ENCODE measurements at places on chromosomes 2 and 18. TPM values are rescaled to one million over a fixed set of nuclear protein-coding genes. Genes with fewer than 3 reads are reported as not detected.

DNA sequence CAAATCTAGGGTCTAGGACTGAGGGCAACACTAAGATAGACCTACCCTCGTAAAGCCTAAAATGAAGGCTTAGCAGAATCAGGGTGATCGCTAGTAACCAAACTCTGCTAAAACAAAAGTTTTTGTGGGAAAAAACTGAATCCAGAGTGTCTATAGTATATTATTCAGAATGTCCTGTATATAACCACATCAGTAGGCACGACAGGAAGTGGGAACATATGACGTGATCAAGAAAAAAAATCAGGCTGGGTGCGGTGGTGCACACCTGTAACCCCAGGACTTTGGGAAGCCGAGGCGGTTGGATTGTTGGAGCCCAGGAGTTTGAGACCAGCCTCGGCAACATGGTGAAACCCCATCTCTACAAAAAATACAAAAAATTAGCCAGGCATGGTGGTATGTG is 106.1 kb downstream of the UGGT1 start:
- no peak for DNase-seq

Gene IFIH1
- total RNA-seq = 8.7 TPM

- no peak for DNase-seq
Observed at GRCh38 chr2:124814968-124815745, 790.1 kb downstream of the CNTNAP5 start.

GRCh38 chr2:196836440-196836839 is 27.3 kb upstream of the C2orf66 start:
- no peak for DNase-seq

Gene ST8SIA5
- not detected for total RNA-seq

DNA sequence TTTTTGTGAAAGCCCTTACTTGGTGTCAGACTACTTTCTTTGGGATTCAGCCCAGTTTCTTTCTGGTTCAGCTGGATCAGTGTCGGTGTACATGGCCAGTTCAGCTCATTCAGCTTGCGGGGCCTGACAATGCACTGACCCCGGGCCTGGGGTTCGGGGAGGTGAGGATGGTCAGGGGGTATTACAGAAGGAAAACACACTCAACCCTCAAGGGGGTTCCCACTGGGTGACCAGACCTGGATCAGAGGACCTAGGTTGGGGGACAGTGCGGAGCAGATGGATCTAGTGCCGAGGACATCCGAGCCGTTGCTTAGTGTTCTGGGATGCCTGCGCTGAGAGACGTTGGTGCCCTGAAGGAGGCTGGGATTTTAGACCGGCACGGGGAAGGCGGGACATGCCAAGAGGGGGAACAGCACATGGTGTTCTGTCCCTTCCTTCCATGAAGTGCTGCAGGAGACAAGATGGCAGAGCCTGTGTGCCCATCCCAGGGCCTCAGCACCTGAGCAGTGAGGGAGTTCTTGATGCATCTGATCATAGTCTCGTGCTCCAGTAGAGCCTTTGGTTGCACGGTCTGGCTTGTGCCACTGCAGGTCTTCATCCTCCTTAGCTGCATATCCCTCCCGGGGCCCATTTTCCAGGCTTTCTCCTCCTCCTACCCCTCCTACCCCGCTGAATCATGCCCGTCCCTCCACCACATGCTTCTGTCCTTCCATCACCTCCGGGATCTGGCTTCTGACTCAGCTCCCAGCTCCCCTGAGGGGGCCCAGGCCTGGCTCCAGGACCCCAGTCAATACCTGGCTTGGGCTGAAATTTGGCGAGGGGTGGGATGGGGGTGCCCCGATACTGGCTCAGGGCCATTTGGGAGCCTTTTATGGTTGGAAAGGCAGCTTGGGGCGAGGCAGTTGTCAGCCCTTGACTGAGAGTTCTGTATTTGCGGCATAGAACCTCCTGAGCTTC is 18.0 kb downstream of the SPEG start:
- no peak for DNase-seq

GRCh38 chr2:231357931-231358330 is 37.6 kb upstream of the B3GNT7 start:
- no peak for DNase-seq

- DNase-seq = no peak
Observed at GRCh38 chr2:47810850-47811249, 27.9 kb downstream of the MSH6 start.

DNA sequence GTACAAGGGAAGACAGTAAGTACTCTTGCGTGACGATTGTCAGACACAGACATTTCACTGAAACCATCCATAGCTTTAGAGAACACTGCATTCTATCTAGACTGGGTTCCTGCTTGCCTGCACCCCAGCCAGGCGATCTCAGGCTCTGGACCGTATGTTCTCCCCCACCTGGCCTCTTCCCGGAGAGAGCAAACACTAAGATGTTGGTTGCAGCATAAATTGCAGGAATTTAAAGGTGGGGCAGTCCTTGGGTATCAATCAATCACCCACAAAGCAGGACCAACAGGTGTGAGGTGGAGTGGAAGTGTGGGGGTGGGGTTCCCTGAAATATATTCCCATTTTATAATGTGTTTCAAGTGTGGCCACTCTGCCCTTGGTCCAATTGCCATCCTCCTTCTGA is 103.6 kb upstream of the TGFA start:
- DNase-seq = no peak

GRCh38 chr18:79770501-79770815 is 27.3 kb upstream of the KCNG2 start:
- DNase-seq = peak; percentile 29

DNA sequence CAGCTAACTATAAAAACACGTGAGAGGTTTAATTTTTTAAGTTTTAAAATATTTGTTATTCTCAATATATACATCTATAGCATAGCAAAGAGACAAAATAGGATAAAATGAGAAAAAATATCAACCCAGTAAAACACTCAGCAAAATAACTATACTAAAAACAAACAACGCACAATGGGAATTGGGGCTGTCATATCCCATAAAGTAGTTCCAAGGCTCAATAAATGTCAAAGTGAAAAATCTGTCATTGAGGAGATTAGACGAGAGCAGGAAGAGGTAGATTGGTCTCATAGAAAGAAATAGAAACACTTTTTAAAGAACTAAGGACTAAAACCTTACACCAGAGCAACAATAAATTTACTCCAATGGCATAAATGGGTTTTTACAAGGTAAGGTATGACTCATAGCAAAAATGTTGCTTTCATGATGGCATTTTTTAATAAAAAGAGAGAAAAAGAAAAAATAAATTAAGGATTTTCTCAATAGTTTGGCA is 153.7 kb downstream of the EVA1A start:
- DNase-seq = no peak

DNA sequence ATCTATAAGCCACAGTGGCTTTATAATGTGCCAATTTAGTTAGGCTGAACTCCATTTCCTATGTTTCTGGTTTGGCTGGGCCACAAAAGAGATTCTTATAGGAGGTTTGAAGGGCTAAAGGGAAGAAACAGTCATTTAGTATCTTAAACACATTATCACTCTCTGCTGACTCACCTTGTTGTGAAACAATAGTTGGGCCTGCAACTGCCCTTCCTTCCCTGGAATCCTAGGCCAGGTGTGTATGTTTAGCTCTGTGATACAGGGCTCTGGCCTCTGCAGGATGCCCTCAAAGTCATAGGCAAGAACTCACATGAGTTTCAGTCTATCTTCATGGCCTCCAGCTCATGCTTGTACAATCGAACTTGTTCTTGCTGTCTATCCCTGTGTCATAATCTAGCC is 400.0 kb upstream of the CELF4 start:
- no peak for DNase-seq

GRCh38 chr18:25678221-25678620 is 326.3 kb upstream of the ZNF521 start:
- DNase-seq = no peak

GRCh38 chr2:109516445-109517117 is 97.2 kb downstream of the SEPTIN10 start:
- no peak for DNase-seq

- DNase-seq = no peak
Observed at GRCh38 chr18:2997846-2998564, 14.9 kb downstream of the LPIN2 start.

DNA sequence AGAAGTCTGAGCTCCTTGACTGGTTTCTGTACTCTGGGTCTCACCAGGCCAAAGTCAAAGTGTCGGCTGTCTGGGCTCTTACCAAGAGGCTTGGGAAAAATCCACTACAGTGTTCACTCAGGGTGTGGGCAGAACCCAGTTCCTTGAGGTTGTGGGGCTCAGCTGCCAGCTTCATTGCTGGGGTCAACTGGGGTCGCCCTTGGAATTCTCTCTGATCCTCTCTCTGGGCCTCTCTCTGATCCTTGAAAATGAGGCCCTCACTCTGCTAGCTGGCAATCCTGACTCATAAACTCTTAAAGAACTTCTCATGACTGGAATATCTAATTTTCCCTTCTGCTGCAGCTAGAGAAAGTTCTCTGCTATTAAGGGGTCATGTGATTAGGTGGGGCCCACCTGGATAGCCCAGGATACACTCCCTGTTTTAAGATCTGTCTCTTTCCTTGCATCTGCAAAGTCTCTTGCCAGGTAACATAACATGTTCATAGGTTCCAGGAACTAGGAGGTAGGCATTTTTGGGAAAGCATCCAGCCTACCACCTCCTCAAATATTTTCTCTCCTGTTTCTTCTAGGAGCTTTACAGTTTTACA is 66.3 kb downstream of the SP110 start:
- DNase-seq = no peak

DNA sequence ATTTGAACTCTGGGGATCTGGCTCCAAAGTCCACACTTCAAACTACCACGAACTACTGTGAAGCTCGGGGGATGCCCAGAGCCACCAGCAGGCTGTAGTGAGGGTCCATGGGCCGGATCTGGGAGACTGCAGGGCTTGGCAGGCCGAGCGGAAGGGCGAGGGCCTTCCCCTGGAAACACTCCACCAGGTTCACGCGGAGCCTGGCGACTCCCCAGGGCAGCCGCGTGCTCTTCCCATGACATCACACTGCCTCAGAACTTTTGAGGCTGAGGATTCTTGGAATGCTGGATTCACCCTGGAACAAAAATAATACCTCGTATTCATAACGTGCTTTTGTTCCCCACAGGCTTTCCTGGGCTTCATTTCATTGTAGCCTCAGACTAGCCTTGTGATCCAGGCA is 201.0 kb downstream of the SMAD7 start:
- DNase-seq = peak; percentile 77

- DNase-seq = no peak
Observed at GRCh38 chr2:49189512-49190225, 35.4 kb upstream of the FSHR start.

- DNase-seq = no peak
Observed at GRCh38 chr2:179965291-179966258, 41.5 kb downstream of the CWC22 start.

Gene AQP12B
- not detected for total RNA-seq

GRCh38 chr18:63368611-63369010 is 1.6 kb upstream of the KDSR start:
- DNase-seq = no peak

DNA sequence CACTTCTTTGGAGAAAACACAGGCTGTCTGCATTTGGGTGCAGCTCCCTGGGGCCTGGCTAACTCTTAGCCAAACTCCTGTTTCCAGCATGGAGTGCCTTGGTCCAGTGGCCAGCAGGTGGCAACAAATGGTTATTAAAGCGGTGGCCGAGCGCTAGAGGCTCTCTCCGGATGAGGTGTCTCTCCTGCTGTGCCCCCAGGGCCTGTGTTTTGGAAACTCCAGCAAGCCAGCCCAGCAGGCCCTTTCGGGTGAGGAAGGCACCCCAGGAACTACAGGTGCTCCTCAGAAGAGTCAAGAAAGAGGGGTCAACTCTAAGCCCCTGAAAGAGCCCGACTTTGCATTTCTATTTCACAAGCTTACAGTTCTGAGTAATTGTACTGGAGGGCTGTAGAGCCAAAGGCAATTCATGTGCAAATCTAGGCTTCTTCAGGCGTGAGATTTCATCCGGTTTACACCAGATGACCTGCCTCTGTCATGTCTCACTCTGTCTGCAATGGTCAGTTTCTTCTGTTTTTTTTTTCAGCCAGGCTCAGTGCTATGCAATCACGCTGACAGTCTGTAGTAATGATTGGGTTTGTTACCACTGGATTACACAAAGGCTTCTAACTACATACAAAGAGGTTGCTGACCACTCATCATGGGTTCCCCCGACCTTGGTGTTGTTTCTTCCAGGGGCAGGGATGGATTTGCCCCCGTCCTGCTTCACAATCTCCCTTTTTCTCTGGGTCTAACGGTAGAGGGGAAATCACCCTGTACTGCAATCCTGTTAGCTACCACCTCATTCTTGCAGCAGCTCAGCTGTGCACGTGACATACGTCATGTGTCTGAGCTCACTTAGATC is 7.6 kb upstream of the CHRNA1 start:
- no peak for DNase-seq

GRCh38 chr2:219571311-219572236 is at the start of gene OBSL1:
TSS of gene OBSL1 (minus strand) at chr2:219571539. CDS start at chr2:219571232, 307 bp downstream.
- DNase-seq = no peak

Gene BBS5
- 24.1 TPM for total RNA-seq

GRCh38 chr18:44869533-44869932 is 188.8 kb downstream of the SETBP1 start:
- no peak for DNase-seq

- DNase-seq = no peak
Observed at GRCh38 chr2:111100087-111100764, 20.5 kb upstream of the BCL2L11 start.

DNA sequence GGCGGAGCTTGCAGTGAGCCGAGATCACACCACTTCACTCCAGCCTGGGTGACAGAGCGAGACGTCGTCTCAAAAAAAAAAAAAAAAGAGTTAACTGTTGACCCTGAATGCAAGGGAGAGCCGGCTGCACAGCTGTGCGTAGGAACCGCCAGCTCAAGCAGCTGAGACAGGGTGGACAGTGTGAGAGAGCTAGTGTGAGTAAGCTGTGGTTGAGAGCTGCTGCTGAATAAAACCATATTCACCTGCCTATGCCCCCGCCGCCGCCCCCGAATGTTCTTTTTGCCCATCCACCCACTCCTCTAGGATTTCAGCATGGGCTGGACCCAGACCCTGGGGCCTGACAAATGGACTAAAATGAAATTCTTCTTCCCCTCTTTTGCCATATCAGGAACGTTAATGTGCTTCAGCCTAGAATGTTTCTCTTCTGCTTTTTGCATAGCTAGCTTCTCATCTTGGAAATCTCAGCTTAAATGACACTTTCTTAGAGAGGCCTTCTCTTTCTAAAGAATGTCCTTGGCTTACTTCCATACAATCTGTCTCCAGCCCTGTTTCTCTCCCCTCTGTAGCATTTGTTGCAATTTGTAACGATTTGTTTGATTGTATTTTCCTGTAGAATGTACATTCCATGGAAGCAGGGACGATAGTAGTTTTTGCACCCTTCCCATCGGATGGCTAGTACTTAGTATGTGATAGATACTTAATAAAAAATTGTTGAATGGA is 142.7 kb downstream of the KLHL14 start:
- DNase-seq = no peak

- no peak for DNase-seq
Observed at GRCh38 chr2:70091816-70092215, 4.5 kb downstream of the PCBP1 start.

DNA sequence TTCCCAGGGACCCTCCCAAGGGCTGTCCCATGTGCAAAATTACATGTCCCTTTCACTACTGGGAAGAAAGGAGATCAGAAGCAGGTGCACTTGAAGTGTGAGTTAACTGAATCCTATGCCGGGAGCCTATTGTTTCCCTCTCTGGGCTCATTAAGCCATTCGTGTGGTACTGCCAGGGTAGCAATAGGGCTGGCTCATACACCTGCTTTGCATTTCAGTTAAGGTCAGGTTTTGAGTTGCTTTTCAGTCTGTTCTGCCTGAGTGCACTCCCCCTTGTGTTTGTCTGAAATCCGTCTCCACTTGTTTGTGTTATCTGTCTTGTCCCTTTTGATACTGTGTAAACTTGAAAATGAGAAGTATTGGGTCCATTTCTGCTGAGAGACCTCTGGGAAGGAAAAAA is 1232.6 kb upstream of the NRXN1 start:
- no peak for DNase-seq

- no peak for DNase-seq
Observed at GRCh38 chr2:20596193-20596972, 54.5 kb downstream of the HS1BP3 start.

Measured in suprapubic skin (tissue), 4 donors.